ENCODE measurements at places on chromosomes 2 and 18.

- no peak for DNase-seq
These were observed 74.9 kb downstream of the ATL2 start for GRCh38 chr2:38301969-38302702.

- DNase-seq: no peak
These were observed 354.0 kb downstream of the LRRTM1 start for GRCh38 chr2:79950526-79950925.

GRCh38 chr2:190887089-190887488 is 6.5 kb downstream of the GLS start:
- peak; percentile 17 for DNase-seq

DNA sequence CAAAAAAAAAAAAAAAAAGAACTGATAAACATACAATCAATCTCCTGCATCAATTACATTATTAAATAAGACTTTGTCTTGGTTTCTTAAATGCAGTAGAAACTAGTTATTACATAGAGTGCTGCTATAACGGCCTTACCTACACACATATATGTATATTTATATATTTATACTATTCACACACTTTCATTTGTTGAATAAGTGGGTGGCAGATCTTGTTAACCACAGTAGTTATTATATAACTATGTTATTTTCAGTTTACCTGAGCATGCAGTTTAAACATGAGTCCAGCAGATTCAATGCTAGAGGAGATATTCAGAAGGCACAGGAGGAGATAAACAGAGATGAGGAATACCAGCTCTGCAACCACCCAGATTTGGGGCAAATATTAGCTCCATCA is 81.5 kb upstream of the CD226 start:
- no peak for DNase-seq

DNA sequence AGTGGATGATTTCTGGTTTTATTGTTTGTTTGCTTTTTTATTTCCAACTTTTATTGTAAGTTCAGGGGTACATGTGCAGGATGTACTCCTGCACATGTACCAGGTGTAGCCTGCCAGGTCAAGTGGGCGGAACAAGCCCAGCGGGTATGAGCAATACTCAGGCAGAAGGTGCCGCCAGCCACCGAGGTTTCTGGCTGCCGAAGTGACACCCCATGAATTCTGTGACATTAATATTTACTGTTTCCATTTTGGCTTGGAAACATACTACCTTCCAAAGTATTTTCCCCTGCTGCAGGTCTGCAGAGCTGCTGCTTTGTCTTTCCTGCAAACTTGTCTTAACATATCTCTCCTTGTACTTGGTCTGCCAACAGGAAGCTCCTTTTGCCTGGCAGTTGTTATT is 78.5 kb downstream of the PTPN4 start:
- no peak for DNase-seq

DNA sequence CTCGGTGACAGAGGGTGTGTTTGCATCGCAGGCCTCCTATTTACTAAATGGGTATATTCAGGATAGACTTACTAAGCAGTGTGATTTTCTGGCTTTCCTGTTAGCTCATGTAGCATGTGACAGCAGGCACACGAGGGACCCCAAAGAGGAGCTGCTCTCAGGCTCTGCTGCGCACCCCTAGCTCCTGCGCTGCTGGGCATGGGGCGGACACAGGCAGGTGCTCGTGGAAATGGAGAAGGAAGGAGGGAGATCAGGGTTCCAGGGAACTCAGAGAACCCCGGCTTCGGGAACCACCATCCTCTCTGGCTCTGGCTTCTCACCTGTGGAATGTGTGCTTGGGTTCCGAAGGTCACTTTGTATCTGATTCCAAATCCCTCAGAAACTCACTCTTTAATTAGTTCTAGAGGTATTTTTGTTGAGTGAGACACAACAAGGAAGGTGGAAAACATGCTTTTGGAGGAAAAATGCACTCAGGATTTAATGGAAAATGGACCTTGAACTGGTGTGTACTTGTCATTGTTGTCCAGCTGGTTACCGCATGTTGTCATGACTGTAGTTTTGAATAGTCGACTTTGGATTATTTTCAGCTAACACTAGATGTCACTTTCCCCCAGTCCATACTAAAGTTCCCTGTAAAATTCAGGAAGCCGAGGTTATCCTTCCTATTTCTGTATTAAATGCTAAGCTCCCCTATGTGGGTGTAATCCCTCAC is 3.5 kb downstream of the SNTG2 start:
- peak; percentile 32 for DNase-seq

DNA sequence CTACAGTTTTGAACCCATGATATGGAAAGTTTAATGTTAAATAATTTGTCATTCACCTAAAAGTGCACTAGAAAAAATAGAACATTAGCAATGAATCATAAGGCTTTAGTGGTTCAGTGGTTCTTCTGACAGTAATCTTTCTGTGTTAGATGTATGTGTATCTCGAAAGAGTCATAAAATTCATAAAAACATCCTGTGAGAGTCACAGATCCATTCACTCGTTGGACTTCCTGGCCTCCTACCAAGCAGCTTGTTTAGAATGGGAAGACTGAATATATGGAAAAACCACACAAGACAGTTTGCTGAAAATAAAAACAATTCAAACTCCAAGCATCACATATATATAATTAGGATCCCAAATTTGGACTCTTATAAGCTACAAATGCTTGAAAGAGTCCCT is 34.8 kb downstream of the ADNP2 start:
- no peak for DNase-seq

DNA sequence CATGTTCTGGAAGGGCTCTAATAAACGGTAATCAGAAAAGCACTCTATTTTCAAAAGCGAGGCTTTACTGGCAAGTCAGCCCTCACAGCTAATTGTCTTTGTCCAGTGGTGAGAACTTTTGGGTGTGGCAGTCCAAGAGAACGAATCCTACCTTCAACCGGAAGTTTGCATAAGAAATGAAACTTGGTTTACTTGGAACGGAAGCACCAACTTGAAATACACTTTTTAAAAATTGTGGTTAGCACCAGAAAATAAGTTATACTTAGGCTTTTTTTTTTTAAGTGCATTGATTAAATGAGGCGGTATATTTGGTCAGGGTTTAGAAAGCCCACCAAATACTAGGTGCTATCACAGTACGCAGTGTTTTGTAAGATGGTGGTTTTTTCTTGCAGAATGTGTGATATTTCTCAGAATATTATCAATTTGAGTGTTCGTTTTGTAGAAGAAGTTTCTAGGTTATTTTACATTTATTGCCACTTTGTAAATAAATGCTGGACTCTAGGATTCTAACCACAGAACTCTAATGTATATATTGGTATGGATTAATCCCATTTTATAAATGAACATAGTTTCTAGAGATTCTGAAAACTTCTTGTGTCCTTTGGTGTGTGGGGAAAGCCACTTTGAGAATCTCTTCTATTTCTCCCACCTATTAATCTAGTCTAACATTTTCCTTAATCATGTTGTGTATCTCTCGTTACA is 1.2 kb downstream of the MYL12A start:
- DNase-seq: peak; percentile 71

DNA sequence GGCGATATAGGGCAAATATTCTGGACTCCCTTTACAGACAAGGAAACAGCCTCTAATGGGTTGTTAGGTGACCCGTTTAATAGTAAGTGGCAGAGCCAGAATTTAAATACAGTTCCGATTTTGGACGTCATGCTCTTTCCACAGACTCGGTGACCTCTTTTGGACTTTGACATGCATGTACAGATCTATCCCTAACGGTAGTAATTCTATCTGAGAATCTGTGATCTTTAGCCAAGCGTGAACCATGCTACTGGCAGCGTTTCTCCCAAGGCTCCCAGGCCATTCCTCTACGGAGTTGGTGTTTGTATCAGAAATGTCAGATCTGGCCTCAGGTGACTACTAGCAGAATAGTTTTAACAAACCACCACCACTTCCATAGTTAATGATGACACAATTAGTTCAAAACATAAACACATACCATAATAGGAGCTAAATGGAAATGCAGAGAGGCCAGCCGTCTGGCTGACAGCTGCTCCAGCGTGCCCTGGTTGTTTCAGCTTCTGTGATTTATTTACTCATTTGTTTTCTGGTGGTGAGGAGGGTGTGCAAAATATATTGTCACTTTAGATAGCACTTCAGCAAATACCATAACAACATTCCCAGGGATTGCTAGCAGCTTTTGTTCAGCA is 304.6 kb upstream of the LYPD1 start:
- no peak for DNase-seq

- no peak for DNase-seq
These were observed 10.6 kb downstream of the PHLPP1 start for GRCh38 chr18:62725896-62726295.

- peak; percentile 16 for DNase-seq
These were observed 559.5 kb upstream of the GCFC2 start for GRCh38 chr2:76270096-76270710.

GRCh38 chr2:162305901-162306300 is 12.6 kb downstream of the IFIH1 start:
- DNase-seq: no peak

GRCh38 chr2:64474636-64475035 is 20.7 kb downstream of the LGALSL start:
- no peak for DNase-seq

DNA sequence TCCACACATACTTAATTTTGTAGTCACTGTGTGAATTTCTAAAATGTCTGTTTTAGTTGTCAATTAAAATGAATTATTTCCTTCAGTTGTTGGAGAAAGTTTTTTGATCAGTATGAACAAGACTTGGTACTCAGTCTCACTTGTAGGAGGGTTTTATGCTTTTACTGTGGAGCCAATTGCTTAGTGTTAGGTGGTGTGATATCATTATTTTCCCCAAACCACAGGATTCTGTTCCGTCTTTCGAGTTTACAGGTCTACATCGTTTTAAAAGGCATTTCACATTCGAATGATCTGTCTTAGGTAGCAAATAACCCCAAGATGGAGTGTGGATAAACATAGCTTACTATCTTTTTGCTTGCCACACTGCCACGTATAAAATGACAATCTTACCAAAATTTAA is 803.1 kb downstream of the SATB2 start:
- no peak for DNase-seq

GRCh38 chr2:6181926-6182325 is 489.7 kb downstream of the SOX11 start:
- no peak for DNase-seq

DNA sequence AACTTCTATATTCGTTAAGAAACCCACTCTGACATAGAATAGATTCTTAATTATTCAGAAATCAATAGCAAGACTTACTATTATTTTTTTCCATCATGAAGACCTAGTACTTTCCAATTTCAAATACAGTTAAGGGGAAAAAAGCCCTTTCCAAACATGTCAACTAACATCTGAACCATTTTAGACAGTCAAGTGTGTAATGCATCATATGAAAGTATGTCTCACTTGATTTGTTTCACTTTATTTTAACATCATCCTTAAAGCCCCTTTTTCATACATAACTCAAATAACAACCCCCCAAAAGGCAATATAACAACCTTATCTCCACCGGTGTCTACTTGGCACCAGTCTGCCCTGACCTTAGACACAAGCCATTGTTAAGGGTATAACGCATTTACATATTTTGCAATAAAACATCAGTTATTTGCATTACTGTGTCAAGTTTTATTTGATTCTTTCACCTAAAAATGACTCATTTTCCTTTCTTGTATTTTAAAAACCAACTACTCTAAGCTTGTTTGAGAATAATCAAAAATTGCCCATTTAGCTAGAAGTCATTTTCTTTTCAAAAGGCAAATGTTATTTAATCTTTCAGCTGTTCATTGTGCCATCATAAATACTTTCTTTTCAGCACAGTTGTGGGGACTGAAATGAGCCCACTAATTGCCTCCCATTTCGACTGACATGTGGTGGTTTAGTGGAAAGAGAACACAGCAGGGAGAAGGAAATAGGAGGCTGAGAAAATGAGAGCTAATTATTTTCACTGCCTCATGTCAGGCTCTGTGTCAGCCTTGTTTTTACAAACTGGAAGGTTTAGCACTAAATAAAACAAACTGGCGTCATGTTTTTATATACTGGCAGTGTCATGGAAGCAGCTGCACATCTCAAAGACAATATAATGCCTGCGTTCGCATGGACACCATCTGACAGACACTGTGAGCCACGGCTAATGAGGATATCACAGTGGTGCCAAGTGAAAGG is 104.7 kb upstream of the CDCA7 start:
- DNase-seq: no peak

DNA sequence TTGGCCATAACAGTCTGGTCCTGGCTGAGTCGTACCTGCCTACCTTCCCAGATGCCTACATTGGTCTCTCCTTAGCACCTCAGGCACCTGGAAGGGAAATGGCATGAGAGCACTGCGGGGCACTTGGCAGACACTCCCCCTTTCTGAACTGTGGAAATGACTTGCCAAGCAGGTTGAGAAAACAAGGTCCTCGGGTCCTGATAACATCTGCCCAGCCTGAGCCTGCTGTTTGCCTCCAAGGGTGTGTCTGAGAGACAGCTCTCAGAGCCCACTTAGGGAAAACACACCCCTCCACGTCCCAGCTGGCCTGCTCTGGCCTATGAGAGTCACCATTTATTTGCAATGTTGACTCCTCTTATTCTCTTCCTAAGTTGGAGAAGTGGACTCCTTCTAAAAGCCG is 10.5 kb downstream of the FAM110C start:
- no peak for DNase-seq

GRCh38 chr18:29501952-29502351 is 1325.0 kb upstream of the CDH2 start:
- no peak for DNase-seq

DNA sequence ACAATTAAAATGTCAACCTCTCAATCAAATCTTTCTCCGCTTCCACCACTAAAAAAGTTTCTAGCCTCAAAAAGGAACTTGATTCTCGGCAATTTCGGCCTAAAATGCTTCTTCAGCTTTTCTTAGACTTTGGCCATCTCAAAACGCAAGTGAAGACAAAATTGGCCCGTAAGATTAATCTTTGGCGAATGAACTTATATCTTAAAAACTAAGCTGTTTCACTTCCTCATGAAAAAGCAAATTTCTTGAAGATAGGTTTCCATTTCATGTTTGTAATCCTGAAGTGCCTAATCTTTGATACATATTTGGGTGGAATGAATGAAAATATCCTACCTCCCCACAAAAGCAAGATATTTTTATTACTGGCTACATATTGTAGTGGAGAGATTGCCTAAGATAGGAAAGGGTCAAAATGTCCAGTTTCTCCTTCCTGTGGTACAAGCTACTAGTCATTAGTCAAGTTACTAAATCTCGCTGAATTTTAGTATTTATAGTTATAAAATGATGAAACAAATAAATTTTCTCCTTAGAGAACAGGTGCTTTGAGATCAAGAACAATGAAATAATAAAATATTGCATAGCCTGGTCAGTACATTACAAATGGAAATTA is 85.4 kb upstream of the ZEB2 start:
- DNase-seq: no peak

All from SW480 (cell line).